Astrocyte (in vitro differentiated cells and primary cell): ENCODE measurements at places on chromosomes 4 and X. TPM values are rescaled to one million over a fixed set of nuclear protein-coding genes. Genes with fewer than 3 reads are reported as not detected.

- H3K27me3 ChIP-seq, result no peaks in the 10 kb centered on the region
- H3K4me3 ChIP-seq, result peak overlapping the region; percentile 4
- DNase-seq, result no peak
These were observed 25.8 kb upstream of the SOD3 start for GRCh38 chr4:24769571-24769970.

DNA sequence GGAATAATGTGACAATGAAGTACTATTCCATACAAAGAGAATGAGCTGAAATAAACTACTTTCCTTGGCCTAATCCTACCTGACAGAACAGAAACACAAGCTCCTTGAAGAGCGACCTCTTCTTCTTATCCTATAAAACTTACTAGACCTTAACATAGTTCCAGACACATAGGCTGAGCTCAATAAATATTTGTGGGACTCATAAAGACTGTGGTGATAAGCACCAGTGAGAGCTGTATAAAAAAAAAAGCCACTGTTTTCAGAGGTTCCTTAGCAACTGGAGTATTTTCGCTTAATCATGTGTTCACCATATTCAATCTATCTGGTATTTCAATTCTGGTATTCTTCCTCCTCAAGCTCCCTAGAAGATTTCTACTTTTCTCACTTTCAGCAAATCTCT, 1129.6 kb downstream of the STPG2 start:
- no peaks in the 10 kb centered on the region for H3K4me1 ChIP-seq
- H3K4me3 ChIP-seq, result no peak overlapping the region
- no peak overlapping the region for H3K27ac ChIP-seq
- no peaks in the 10 kb centered on the region for H3K36me3 ChIP-seq
- no peaks in the 10 kb centered on the region for H3K27me3 ChIP-seq
- no peak for DNase-seq

DNA sequence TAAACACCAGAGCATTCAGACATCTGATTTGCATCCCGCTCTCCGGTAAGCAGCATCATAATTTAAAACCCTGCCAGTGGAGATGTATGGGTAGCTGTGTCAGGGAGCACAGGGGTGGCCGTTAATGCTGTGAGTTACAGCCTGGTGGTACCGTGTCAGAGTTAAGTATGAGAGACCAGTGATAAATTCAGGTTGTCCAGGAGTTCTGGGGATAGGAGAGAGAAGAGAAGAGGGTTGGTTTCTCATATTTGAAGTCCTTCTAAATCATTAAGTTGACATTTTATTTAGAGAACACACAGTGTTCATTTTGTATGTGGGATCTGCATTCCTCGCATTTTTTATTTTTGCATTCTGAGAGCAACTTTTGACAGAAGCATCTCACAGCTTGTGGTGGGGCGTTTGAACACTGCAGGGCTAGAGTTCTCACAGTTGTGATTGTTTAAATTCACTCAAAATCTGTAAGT, 157.6 kb downstream of the DCLK2 start:
- H3K27ac ChIP-seq, result peak overlapping the region; percentile 96
- peaks cover 4% of the 10 kb centered on the region for H3K36me3 ChIP-seq
- peak overlapping the region; percentile 6 for H3K4me3 ChIP-seq
- H3K27me3 ChIP-seq, result no peaks in the 10 kb centered on the region
- peaks cover 61% of the 10 kb centered on the region for H3K4me1 ChIP-seq
- peak; percentile 67 for DNase-seq

GRCh38 chr4:69799337-69799736, 38.9 kb upstream of the SULT1B1 start:
- H3K4me3 ChIP-seq, result no peak overlapping the region
- H3K36me3 ChIP-seq, result no peaks in the 10 kb centered on the region
- no peak overlapping the region for H3K27ac ChIP-seq
- no peaks in the 10 kb centered on the region for H3K4me1 ChIP-seq

DNA sequence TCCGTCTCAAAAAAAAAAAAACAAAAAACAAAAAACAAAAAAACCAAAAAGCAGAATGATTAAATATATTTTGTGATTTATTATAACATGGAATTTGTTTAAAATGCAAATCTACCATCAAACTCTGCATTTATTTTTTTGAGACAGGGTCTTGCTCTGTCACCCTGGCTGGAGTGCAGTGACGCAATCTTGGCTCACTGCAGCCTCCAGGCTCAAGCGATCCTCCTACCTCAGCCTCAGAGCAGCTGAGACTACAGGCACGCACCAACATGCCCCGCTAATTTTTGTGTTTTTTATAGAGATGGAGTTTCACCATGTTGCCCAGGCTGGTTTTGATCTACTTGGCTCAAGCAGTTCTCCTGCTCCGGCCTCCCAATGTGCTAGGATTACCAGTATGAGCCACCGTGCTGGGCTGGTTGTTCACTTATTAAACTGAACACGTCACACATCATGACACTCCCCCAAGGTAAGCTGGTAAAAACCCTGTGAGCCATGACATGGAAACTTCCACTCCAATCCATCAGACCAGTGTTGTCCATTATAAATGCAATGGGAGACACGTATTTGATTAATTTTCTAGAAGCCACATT, 45.7 kb downstream of the RBM47 start:
- no peak overlapping the region for H3K4me3 ChIP-seq
- H3K36me3 ChIP-seq, result no peaks in the 10 kb centered on the region
- H3K4me1 ChIP-seq, result peaks cover 6% of the 10 kb centered on the region
- no peaks in the 10 kb centered on the region for H3K27me3 ChIP-seq
- no peak overlapping the region for H3K27ac ChIP-seq

Gene SPATA4
- 0.32 and 0.46 TPM in 2 replicates for total RNA-seq

Gene CT45A2
- not detected in 2 replicates for total RNA-seq

Gene SPANXN3
- total RNA-seq, result not detected in 2 replicates

GRCh38 chr4:24642981-24643547, 58.7 kb upstream of the DHX15 start:
- peak overlapping the region; percentile 24 for H3K27ac ChIP-seq
- peaks cover 8% of the 10 kb centered on the region for H3K4me1 ChIP-seq
- no peak overlapping the region for H3K4me3 ChIP-seq

Gene IKBKG
- 21.4 and 22.3 TPM in 2 replicates for total RNA-seq

DNA sequence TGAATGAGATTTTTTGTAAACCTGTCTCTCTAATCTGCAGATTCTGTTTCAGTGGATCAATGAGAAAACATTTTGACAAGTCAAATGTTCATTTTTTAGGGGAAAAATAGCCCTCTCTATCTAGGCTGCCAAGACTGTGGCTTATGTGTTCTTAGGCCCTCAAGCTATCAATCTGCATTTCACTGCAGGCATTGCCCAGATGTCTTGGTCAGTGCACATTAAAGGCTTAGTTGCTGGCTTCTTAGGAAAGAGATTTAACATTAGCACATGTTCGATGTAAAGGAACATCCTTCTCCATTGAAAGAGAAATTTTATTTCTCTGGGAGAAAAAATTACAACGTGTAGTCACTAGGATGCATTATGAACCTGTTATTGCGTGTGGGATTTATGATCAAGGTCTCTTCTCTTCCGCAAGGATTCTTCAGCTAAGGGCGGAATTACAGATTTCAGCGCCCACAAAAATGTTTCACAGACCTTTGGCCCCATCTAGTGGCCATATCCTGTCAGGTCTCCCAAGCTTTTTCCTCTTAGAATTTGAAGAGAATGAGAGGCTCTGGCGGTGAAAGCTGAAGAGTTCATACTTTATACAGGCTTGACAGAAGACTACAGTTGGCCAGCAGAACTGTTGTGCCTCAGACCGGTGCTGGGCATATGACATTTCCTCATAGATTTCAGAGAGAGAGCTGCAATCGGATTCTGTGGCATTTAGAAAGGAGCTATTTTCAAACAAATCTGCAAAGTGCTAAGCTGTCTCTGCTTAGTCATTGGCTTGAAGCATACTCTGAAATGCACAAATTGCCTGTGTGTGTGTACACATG, 144.6 kb upstream of the NOCT start:
- peaks cover 6% of the 10 kb centered on the region for H3K4me1 ChIP-seq
- H3K36me3 ChIP-seq, result no peaks in the 10 kb centered on the region
- no peak overlapping the region for H3K4me3 ChIP-seq
- no peak overlapping the region for H3K27ac ChIP-seq
- H3K27me3 ChIP-seq, result no peaks in the 10 kb centered on the region

GRCh38 chr4:6885953-6886557, 23.6 kb upstream of the TBC1D14 start:
- H3K27ac ChIP-seq, result peak overlapping the region; percentile 64
- H3K36me3 ChIP-seq, result peaks cover 15% of the 10 kb centered on the region
- H3K4me1 ChIP-seq, result peaks cover 13% of the 10 kb centered on the region
- H3K27me3 ChIP-seq, result no peaks in the 10 kb centered on the region
- H3K4me3 ChIP-seq, result no peak overlapping the region

- H3K4me1 ChIP-seq, result no peaks in the 10 kb centered on the region
- no peak overlapping the region for H3K27ac ChIP-seq
- H3K36me3 ChIP-seq, result no peaks in the 10 kb centered on the region
- no peaks in the 10 kb centered on the region for H3K27me3 ChIP-seq
- no peak for DNase-seq
- H3K4me3 ChIP-seq, result no peak overlapping the region
These were observed 26.0 kb upstream of the C4orf50 start for GRCh38 chr4:6044276-6044675.

Gene GLRB
- total RNA-seq, result 5.7 and 6.8 TPM in 2 replicates

DNA sequence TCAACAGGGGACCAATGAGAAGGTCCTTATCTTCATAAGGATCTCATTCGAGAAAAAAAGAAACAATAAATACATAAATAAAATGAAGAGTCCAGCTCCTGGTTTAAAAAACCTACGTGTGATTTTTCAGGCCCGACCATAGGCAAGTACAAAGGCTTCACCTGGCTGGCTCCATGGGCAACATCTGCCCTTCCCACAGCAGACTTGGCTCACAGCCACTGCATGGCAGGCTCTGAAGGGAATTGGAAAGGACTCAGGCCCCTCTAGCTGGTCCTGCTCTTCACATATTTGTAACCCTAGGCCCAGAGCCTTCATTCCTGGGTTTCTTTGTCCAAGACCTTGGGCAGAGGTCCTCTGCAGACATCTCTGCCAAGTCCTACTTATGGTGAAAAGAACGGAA, 228.1 kb downstream of the QDPR start:
- no peak for DNase-seq
- no peak overlapping the region for H3K4me3 ChIP-seq
- H3K4me1 ChIP-seq, result no peaks in the 10 kb centered on the region
- H3K27ac ChIP-seq, result no peak overlapping the region
- H3K36me3 ChIP-seq, result no peaks in the 10 kb centered on the region

DNA sequence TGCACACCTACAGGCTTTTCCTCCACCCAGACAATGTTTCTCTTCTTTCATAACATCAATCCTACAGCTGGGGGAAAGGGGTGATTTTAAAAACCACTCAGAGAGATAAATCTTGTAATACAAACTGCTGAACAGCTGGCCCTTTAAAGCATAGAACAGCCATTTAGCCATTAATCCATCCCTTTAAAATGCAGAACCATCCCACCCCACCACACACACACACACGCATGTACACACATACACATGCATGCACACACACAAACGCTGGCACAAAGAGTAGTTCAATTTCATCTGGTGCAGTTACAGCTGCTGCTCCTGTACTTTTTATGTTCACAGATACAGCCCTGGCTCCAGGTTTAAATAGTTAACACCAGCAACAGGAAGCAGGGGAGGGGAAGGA, 426.1 kb downstream of the MID1IP1 start:
- H3K27me3 ChIP-seq, result no peaks in the 10 kb centered on the region
- no peak overlapping the region for H3K4me3 ChIP-seq
- DNase-seq, result no peak
- H3K4me1 ChIP-seq, result no peaks in the 10 kb centered on the region
- H3K36me3 ChIP-seq, result no peaks in the 10 kb centered on the region
- no peak overlapping the region for H3K27ac ChIP-seq

- H3K27ac ChIP-seq, result no peak overlapping the region
- H3K36me3 ChIP-seq, result no peaks in the 10 kb centered on the region
- H3K27me3 ChIP-seq, result no peaks in the 10 kb centered on the region
- H3K4me3 ChIP-seq, result no peak overlapping the region
- DNase-seq, result no peak
These were observed 145.4 kb downstream of the EMCN start for GRCh38 chr4:100372432-100372831.

DNA sequence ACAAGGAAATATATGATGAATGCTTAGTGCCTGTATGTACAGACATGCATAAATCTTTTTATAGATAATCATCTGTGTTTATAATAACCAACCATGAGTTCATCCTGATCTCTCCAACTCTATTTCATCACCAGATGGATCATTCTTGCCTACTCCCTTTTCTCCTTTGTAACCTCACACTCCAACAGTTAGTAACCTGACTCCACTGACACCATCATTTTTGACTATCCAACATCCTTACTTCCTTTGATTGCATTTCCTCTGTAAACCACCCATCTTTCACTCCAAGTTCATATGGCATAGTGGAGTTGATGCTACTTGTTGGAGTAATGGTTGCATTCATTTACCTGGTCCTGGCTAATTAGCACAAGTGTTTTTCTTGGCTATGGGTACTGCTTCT, 170.6 kb downstream of the ZNF330 start:
- DNase-seq, result peak; percentile 27
- no peak overlapping the region for H3K27ac ChIP-seq
- no peaks in the 10 kb centered on the region for H3K27me3 ChIP-seq
- no peak overlapping the region for H3K4me3 ChIP-seq

DNA sequence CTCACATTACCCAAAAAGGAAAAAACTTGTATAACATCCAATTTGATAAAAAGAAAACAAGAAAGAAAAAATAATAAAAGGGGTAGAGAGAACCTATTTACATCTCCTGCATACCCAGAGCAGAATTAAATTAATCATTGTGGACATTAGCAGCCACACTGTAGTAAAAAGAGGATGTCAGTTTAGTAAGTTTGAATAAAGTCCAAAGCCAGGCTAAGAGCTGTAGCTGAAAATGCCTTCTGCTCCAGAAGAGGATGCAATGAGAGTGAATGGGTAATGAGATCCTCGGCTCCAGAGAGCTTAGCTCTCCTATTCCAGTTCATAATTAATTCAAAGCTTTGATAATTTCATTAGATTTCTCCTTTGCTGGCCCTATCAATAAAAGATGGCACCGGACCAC, 78.2 kb downstream of the SLC10A7 start:
- H3K4me3 ChIP-seq, result no peak overlapping the region
- no peak overlapping the region for H3K27ac ChIP-seq
- peak; percentile 7 for DNase-seq
- no peaks in the 10 kb centered on the region for H3K36me3 ChIP-seq

- H3K4me1 ChIP-seq, result peaks cover 11% of the 10 kb centered on the region
- H3K27ac ChIP-seq, result peak overlapping the region; percentile 62
- H3K27me3 ChIP-seq, result no peaks in the 10 kb centered on the region
- H3K4me3 ChIP-seq, result peak overlapping the region; percentile 83
- no peak for DNase-seq
These were observed 633 bp downstream of the FAM199X start for GRCh38 chrX:104166735-104167436.

DNA sequence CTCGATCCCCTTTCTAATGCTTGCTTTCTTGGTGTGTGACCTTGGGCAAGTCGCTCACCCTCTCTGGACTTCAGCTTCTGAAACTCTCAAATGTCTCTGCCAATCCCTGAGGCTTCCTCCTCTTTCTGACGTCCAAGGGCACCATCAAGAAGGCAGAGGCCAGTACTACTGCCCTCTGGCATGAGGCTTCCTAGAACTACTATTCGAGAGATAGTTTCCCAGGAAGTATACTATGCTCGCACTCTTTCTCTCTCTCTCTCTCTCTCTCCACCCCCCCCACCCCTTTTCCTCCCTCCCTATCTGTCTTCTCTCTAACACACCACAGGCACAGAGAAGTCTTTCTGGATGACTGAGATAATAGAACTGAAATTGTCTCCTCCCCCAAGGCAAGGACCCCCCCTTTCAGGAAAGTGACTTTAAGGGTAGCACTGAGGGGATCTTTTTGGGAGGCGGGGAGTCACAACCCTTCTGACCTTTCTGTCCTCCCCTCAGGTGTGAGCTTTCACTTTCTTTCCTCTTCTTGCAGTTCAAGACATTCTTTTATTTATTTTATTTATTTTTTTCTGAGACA, 20.0 kb upstream of the BCOR start:
- no peak overlapping the region for H3K27ac ChIP-seq
- H3K4me3 ChIP-seq, result no peak overlapping the region
- no peaks in the 10 kb centered on the region for H3K4me1 ChIP-seq
- H3K36me3 ChIP-seq, result no peaks in the 10 kb centered on the region
